ENCODE measurements at places on chromosomes 13 and 19. TPM values are rescaled to one million over a fixed set of nuclear protein-coding genes. Genes with fewer than 3 reads are reported as not detected.

DNA sequence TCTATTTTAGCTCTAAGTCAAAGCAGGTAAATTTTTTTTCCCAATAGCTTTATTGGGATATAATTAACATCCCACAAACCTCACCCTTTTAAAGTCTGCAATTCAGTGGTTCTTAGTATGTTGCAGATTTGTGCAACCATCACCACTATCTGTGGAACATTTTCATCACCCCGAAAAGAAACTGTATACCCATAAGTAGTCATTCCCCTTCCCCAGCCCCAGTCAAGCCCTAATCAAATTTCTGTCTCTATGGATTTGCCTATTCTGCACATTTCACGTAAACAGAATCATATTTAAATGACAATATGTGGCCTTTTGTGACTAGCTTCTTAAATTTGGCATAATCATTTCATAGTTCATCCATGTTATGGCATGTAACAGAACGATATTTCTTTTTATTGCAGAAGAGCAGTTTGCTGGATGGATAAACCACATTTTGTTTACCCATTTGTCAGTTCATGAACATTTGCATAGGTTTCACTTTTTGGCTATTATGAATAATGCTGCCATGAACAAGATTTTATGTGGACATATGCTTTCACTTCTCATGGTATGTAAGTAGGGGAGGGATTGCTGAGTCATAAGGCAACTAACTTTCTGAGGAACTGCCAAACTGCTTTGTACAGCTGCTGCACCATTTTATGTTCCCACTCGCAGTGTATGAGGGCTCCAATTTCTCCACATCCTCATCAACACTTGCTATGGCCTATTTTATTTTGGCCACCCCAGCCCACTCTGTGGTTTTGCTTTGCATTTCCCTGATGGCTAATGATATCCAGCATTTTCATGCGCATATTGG is 10.9 kb downstream of the SLC46A3 start:
- ATAC-seq = peak; percentile 56

The CRLF1 gene
- 7.9 TPM for total RNA-seq

- no peak for ATAC-seq
Observed at GRCh38 chr13:41387576-41387975, 69.8 kb upstream of the RGCC start.

- no peak for ATAC-seq
Observed at GRCh38 chr19:29527500-29528328, 1.9 kb downstream of the VSTM2B start.

DNA sequence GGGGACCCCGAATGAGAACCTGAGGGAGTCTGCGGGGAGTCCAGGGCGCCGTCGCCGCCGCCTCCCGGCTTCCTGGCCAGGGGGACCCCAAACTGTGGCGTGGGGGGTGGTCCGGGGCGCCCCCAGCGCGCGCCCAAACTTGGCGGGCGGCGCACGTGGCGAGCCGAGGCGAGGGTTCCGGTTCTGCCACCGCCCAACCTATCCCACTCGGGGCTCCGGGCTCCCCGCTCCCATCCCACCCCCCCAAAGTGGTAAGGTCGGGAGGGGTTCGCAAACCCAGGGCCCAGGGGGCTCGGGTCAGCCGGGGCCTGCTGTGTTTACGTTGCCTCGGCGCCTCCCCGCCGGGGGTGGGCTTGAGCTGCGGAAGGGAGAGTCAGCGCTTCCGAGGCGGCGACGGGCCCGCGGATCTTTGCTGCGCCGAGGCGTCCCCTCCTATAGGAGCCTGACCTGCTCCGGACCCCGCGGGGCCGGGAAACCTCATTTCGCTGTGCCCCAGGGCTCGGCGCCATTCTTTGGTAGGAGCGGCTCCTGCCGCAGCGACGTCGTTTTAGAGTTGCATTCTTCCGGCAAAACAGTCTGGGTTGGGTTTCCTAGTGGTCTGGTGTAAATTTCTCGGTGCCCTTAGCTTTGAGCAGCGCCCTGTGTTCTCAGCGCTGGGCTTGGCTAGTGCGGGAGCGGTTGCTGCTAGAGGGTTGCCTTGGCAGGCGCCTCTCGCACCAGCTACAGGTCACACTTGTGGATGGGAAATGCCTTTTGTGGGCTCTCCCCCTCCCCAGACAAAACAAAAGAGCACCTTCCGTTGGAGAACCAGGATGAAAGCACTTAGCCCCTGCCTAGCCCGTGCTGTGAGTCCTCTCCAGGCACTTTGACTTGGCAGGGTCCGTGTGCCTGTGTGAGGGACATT is 1.2 kb downstream of the DAZAP1 start:
- no peak for ATAC-seq

The GPC5 gene
- total RNA-seq = not detected

The PRX gene
- total RNA-seq = 0.80 TPM

GRCh38 chr13:110128546-110128945 is 178.4 kb downstream of the COL4A1 start:
- no peak for ATAC-seq

DNA sequence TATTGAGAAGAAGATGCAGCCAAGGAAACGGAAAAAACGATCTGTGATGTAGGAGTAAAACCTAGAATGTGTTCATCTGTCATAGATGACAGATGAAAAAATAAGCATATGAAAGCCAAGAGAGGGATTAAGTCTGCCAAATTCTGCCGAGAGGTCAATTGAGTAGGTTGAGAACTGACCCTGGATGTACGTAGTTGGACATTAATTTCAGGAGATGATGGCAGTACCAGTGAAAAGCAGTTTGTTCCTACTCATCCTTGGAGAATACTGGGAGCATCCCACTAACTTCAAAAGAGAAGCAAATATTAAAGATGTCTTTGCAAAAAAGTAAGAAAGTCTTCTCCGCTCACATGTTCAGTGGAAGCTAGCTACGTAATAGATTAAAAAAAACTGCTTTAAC is 11.8 kb upstream of the FGF9 start:
- ATAC-seq = no peak

The LYPD3 gene
- 739 TPM for total RNA-seq

GRCh38 chr13:110311443-110312338 is 4.6 kb downstream of the COL4A2 start:
- ATAC-seq = no peak

GRCh38 chr19:45598267-45599001 is 3.6 kb downstream of the GPR4 start:
- no peak for ATAC-seq

The SIAH3 gene
- 0.04 TPM for total RNA-seq

The FBN3 gene
- 0.16 TPM for total RNA-seq

GRCh38 chr13:76020421-76020955 is 384.4 kb downstream of the LMO7 start:
- ATAC-seq = no peak

GRCh38 chr13:86846501-86846900 is 824.7 kb upstream of the SLITRK5 start:
- ATAC-seq = no peak

GRCh38 chr13:46675016-46675415 is 121.9 kb downstream of the ESD start:
- ATAC-seq = no peak

GRCh38 chr13:45412274-45413049 is 5.7 kb downstream of the SLC25A30 start:
- peak; percentile 9 for ATAC-seq

DNA sequence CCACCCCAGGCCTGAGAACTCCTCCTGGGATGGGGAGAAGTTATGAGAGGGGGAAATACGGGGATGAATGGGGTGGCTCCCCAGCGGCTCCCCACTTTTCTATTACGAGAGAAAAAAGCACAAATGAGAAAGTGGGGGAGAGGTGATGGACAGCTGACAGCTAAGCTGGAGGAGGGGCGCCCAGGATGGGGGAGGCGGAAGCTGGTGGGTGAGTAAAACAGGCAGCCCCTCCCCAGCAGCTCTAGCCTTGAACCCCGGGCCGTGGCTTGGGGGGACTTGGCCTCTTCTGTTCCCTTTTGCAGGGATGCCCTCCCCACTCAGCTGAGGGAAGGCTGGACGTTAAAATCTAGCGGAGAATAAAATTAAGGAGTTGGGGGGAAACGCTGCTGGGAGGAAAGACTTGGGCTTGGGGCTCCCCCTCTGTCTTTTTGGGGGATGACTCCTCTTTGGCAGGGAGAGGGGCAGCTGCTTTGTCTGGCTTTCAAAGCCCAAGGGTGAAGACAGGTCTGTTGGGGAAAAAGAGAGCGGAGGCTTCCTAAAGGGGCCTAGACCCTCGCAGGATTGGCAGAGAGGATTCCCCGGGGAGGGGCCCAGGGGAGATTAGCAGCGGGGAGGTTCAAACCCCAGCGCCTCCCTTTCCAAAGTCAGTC is 1.4 kb upstream of the SAMD1 start:
- ATAC-seq = peak; percentile 1

DNA sequence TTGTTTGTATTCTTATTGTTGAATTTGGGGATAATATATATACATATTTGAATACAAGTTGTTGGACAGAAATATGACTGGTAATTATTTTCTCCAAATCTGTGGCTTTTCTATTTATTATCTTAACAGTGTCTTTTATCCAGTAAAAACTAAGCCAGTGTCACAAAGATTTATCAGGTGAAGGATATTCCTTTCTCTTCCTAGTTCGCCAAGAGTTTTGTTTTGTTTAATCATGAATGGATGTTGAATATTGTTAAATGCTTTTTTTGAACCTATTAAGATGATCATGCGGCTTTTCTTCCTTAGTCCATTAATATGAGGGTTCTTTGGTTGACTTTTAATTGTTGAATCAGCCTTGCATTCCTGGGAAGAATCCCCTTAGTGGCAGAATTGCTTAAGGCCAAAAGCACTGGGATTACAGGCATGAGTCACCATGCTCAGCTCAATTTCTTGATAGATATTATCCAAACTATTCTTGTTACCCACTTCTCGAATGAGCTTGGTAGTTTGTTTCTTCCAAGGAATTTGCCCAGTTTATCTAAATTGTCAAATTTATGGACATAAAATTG is 53.3 kb downstream of the TEX26 start:
- ATAC-seq = no peak

- peak; percentile 86 for ATAC-seq
Observed at GRCh38 chr13:30870049-30870884, 35.8 kb upstream of the MEDAG start.

- ATAC-seq = no peak
Observed at GRCh38 chr13:30148786-30149185, 158.6 kb downstream of the KATNAL1 start.

GRCh38 chr13:38564256-38565150 is 122.4 kb upstream of the FREM2 start:
- ATAC-seq = no peak

DNA sequence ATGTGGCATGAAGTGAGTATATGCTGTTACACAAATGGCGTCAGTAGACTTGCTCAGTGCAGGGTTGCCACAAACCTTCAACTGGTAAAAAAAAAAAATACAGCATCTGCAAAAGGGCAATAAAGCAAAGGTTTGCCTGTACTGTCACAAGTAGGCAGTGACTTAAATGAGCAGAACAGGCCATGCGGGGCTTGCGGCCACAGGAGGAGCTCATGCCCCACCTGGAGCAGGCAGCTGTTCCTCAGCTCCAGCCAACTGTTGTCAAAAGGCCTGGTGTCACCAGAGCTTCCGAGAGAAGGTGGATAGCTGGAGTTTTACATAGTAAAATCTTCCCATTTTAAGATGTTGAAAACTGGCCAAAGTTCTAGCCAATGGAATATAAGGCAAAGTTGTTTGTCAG is 7.7 kb downstream of the ATP7B start:
- no peak for ATAC-seq

The EMC10 gene
- 53.8 TPM for total RNA-seq

- ATAC-seq = peak; percentile 14
Observed at GRCh38 chr19:51311351-51312257, at the start of gene IGLON5. IGLON5 (plus strand) TSS chr19:51311644; CDS start chr19:51311848, 204 bp downstream.

GRCh38 chr19:55036058-55036457 is 2.0 kb downstream of the GP6 start:
- no peak for ATAC-seq

- no peak for ATAC-seq
Observed at GRCh38 chr13:98632961-98633360, 56.1 kb upstream of the STK24 start.

GRCh38 chr13:66655847-66656454 is 574.2 kb downstream of the PCDH9 start:
- no peak for ATAC-seq

GRCh38 chr13:43441899-43442499 is 344.8 kb downstream of the ENOX1 start:
- ATAC-seq = no peak

DNA sequence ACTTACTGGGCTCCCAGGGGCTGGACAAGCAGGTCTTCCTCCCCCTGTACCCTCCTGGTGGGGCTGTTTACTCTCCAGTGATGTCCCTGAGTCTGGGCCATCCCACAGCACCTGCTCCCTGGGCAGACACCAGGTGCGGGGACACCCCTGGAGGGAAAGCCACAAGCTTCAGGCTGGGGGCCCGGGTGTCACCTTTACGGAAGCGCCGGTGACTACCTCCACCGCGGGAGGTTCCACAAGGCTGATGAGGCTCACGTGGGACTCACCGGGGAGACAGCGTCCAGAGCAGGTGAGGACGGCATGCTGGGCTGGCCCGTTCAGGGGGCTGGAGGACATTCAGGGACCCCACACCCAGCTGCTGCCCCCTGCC is 24.9 kb downstream of the NFILZ start:
- ATAC-seq = peak; percentile 26

- ATAC-seq = no peak
Observed at GRCh38 chr19:31538879-31539278, 189.6 kb upstream of the TSHZ3 start.

The BST2 gene
- 2.8 TPM for total RNA-seq

DNA sequence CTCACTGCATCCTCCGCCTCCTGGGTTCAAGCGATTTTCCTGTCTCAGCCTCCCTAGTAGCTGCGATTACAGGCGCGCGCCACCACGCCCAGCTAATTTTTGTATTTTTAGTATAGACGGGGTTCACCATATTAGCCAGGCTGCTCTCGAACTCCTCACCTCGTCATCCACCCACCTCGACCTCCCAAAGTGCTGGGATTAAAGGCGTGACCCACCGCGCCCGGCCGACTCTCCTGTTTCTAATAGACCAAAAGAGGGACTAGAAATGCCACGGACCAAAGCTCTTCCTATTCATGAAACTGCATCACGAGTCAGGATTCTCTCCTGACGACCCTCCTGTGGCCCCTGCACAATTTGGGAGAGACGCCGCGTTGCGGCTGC is 563 bp downstream of the ZNF43 start:
- no peak for ATAC-seq

GRCh38 chr19:13996928-13997630 is 9.0 kb downstream of the RFX1 start:
- ATAC-seq = no peak

- ATAC-seq = no peak
Observed at GRCh38 chr19:39829702-39830275, 4.2 kb downstream of the DYRK1B start.

DNA sequence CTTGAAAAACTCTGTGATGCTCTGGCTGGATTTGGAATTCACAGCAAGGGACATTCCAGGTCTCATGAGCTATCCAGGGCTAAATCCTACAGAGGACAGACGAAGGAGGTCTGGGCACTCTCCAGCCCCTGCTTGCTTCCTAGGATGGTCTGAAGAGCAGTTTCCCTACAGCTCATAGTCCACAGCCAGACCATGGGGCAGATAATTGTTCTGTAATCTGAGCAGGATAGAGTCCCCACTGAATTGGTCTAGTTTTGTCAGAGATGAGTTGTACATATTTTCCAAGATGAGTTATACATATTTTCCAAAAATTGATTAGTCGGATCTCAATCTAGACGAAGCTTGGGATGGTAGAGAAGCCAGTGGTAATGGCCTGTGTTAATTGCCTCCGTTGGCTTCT is 75.6 kb downstream of the C13orf42 start:
- no peak for ATAC-seq

- peak; percentile 39 for ATAC-seq
Observed at GRCh38 chr19:35006342-35006998, 6.3 kb downstream of the GRAMD1A start.

The DZIP1 gene
- total RNA-seq = 5.4 TPM

The LGALS14 gene
- not detected for total RNA-seq

The CYP4F3 gene
- 34.8 TPM for total RNA-seq

The C13orf42 gene
- total RNA-seq = not detected
